ENCODE measurements at places on chromosomes 16 and 17.

DNA sequence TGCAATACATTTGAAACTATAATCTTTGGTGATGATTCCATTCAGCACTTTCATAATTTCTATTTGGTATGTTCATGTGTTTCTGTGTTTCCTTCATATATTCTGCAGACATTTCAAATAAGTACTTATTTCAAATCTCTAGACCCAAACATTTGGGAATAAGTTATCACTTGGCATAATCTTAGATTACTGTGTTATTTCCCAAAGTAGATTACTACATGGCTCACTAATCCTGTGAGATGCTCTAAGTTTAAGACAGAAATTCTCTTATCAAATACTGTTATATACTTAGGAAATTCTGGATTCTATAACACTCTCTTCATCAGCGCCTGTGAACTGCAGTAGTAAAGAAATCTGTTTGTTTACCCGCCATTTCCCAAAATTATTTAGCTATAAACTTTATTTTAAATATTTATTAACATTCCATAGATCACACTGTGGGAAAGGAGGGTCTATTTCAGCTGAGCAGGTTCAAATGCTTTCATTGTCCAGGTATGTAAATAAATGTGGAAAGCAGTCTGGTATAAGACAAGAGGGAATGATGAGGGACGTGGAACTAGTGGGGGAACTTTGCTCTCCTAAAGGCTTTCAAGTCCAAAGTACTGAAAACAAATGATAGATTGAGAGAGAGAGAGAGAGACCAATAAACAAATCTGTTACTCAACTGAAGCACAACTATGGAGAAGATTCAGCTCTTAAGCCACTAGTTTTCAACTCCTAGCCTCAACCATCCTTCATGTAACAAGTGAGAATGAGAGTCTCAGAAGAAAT lies 61.8 kb upstream of the TOM1L1 start:
- DNase-seq, result no peak

- no peak for DNase-seq
Measured at GRCh38 chr17:27244491-27245223, 49.3 kb upstream of the WSB1 start.

DNA sequence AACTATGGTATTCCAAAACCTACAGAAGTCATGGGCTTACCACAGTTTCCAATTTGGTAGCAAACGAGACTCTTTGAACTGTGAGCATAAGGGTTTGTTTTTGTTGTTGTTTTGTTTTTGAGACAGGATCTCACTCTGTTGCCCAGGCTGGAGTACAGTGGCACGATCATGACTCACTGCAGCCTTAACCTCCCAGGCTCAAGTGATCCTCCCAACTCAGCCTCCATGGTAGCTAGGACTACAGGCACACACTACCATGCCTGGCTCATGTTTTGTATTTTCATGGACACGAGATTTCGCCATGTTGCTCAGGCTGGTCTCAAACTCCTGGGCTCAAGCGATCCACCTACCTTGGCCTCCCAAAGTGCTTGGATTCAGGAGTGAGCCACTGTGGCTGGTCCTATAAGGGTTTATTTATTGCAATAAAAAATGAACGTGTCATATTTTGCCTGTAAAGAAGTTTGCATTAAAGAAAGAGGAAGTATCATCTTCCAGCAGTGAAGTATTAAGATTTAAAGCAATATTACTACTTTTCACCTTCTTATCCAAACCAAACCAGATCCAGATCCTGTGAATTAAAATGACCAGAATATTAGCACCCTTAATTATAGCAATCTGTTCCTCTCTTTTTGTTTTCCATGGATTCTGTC lies 37.2 kb downstream of the KCNJ2 start:
- no peak for DNase-seq

GRCh38 chr16:22120440-22120839 lies 28.1 kb downstream of the VWA3A start:
- DNase-seq, result no peak

DNA sequence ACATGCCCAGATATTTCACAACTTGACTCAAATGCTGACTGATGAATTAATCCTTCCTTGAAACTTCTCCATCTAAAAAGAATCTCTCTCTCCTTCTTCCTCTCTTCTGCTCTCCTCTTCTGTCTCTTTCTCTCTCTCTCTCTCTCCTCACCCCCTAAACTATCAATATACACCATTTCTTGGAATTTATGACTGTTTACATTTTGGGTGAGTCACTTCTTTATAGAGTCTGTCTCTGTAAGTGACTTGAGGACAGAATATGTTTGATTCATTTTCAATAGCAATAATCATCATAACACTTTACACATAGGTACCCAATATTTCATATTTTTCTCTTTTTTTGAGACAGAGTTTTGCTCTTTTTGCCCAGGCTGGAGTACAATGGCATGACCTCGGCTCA lies 15.3 kb downstream of the OR3A1 start:
- DNase-seq, result no peak

DNA sequence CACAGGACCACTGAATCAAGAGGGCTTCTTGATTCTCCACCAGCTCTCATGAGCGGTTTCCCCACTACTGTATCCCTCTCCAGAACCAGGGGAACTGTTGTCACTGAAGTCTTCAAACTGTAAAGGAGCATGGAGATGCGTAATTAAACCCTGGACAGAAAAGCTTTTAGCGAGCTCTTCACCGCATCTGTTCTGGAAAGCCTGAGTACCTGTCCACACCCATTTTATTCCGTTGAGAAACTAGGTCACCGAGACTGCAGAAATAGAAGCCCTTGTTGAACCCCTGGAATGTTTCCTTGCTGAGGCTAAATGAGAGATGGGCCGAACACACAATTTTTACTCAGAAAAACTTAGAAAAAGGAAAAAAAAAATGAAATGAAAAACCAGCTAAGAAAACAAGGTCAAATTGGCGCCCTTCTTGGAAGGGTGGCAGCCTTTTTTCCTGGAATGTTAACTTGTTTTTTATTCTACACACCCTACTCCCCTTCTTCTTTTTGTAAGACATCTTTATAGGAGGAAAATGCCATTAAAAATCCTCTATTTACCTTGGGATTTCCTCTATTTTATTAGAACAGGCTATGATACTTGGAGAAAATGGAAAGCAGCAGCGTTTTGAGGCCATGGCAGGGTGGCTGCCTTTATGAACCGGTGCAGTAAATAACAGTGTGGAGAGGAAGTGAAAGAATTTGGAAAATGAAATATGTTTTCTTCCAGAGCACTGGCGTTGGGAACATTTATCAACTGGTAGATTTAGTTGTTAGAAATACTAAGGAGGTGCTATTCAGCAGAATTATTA lies 52.6 kb upstream of the CRISPLD2 start:
- DNase-seq, result peak; percentile 24

DNA sequence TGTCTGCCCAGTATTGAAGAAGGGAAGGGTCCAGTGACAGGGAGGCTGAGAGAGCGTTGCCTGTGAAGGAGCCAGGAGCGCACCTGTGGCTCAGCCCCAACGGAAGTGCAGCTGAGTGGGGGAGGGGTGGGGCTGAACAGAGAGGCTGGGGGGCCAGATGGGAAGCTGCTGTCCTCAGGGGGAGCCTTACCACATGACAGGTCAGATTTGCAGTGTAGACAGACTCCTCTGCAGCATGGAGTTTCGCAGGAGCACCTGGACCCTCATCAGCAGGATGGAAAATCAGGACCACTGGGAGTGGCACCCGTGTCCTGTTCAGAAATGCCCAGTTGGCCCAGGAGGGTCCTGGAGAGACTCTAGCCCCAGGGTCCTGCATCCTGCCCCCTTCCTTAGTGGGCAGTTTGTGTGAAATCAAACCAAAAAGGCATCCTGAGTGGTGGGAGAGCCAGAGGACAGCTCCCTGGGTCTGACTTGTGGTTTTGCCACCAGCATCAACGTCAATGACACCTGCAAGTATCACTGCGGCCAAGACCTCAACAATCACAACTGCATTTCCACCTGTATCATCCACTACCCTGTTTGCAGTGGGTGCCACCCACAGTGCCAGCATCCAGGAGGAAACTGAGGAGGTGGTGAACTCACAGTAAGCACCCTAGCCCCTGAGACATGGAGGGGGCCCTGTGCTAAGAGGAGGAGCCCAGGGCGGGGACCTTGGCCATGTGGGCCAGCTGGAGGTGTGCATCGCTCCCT lies 7.8 kb downstream of the CD300A start:
- DNase-seq, result no peak

DNA sequence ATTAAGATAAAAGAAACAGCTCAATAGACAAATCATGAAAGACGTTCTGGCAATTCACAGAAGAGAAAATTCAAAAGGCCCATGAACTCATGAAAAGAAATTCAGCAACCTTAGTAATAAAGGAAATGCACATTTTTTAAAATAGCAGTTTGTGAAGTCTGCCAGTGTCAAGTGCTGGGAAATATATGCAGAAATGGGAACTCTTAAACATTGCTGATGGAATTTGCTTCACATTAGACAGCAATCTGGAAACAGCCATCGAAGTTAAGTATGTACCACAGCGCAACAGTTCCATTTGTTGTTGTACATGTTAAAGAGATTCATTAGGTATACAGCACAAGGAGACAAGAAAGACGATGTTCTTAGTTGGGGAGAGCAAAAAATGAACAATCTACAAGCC lies 319.4 kb upstream of the SALL1 start:
- no peak for DNase-seq

DNA sequence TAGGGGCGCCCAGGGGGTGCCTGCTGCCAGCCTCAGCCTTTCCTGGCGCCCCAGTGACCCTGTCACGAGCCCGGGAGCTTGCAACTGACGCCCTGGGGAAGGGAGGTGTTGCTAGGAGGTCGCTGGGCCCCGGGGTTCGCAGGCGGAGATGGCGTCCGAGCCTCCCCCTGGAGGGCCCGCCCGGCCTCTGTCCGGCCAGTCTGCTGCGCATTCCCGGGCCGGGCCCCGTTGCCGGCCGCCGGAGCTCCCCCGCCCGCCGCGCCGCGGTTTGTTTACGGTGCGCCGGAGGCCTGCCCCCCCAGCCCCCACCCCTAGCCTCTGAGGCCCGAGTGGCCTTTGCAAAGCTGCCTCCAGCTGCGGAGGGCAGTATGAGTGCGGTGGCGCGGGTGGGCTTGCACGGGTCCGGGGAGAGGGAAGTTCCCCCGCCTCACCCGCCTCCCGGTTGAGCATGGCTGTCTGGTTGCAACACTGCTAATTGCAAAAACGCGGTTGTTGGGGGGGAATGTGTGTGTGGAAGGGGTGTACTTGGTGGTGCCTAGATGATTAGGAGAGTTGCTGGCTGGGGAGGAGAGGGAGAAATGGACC lies 514 bp downstream of the THRA start:
- DNase-seq, result no peak

GRCh38 chr16:24430954-24431760 lies 108.2 kb upstream of the RBBP6 start:
- no peak for DNase-seq

GRCh38 chr17:78532311-78532710 lies 44.9 kb downstream of the DNAH17 start:
- no peak for DNase-seq

- no peak for DNase-seq
Measured at GRCh38 chr16:5895137-5895536, 797.5 kb upstream of the EEF2KMT start.

- no peak for DNase-seq
Measured at GRCh38 chr17:19725486-19725885, 9.1 kb upstream of the SLC47A2 start.

- DNase-seq, result no peak
Measured at GRCh38 chr17:68199837-68200688, 47.8 kb upstream of the AMZ2 start.

GRCh38 chr17:50161911-50162288 lies 3.9 kb upstream of the SGCA start:
- DNase-seq, result no peak

DNA sequence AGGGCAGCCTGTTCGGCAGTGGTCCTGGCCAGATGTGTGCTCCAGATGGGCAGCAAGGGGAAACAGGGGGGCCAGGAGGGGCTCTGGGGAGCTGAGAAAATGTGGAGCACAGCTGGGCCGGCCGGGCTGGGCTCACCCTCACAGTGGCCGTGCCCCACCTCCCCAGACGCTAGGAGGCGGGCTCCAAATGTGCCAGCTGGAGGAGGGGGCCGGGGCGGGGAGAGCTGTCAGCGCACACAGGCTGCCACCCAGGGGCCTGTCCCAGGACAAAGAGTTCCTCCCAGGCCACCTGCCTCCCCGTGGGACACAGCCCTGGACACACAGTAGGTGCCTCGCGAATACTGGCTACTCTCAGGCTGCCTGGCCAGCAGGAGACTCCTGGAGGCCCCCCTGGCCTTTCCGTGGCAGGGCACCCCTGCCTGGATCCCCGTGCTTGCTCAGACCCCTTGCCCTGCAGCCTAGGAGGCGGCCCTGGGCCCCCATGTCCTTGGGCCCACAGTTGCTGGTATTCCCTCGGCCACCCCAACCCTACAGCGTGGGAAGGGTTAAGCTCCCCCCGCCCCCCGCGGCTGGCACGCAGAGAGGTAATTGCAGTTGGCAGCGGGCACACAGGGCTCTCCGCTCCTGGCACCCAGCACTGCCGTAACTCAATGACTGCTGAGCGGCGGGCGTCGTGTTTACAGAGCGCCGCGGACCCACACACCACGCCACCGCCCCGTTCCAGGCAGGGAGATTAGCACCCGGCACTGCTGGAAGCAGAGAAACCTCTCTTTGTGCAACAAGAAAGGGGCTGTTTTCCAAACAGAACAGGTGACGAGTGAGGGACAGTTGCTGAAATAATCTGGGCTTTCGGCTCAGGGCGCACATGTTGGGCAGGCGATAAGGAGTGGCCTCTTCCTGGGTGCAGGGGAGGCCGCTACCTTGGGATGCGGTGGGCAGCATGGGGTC lies 32.2 kb downstream of the BAHCC1 start:
- peak; percentile 15 for DNase-seq

DNA sequence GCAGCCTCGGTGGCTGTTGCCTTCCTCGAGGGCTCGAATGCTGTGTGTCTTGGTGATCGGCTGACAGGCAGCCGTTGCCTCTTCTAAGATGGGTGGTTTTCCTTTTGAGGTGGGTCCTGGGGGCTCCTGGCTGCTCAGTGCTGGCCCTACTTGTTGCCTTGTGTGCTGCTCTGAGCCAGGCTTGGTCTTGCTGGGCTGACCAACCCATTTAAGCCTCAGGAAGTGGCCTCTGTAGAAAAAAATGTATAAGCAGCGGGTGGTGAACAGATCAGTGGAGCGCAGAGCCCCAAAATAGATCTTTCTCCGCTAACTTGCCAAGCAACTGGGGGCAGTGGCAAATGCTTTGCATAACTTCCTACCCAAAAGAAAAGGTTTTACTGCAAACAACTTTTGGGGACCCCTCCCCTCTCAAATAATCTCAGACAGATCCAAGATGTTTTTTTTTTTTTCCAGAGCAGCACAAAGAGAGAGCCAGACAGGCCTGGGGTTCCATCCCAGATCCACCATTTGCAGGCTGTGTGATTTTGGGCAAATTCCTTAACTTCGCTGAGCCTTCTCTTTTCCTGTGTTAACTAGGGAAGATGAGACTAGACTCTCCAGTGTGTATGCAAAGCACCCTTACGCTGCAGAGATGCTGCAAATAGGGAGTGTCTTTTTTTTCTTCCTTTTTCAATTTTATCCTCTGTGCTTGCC lies 42.5 kb downstream of the PLCG2 start:
- no peak for DNase-seq

DNA sequence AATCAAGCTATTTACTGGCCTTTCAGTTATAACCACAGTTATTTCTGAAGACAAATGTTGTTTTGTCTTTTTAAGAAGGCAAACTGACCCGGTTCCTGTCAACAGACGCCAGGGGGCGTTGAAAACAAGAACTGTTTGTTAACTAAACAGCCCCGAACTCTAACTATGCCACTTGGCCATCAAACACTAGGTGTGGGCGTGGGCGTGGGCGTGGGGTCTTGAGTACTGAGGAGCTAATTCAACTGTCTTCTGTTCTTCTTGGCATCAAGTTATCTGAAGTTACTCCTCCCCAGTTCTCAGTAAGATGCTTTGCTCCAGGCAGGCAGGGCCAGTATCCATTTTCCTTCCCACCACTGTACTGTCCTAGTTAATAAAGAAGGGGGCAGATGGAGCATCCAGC lies 63.3 kb upstream of the MTMR4 start:
- peak; percentile 28 for DNase-seq

- no peak for DNase-seq
Measured at GRCh38 chr16:69477546-69477945, 53.1 kb downstream of the CYB5B start.
